ENCODE measurements at places on chromosomes 12 and 14.

GRCh38 chr12:58452546-58452945 is 467.8 kb downstream of the LRIG3 start:
- DNase-seq = no peak

DNA sequence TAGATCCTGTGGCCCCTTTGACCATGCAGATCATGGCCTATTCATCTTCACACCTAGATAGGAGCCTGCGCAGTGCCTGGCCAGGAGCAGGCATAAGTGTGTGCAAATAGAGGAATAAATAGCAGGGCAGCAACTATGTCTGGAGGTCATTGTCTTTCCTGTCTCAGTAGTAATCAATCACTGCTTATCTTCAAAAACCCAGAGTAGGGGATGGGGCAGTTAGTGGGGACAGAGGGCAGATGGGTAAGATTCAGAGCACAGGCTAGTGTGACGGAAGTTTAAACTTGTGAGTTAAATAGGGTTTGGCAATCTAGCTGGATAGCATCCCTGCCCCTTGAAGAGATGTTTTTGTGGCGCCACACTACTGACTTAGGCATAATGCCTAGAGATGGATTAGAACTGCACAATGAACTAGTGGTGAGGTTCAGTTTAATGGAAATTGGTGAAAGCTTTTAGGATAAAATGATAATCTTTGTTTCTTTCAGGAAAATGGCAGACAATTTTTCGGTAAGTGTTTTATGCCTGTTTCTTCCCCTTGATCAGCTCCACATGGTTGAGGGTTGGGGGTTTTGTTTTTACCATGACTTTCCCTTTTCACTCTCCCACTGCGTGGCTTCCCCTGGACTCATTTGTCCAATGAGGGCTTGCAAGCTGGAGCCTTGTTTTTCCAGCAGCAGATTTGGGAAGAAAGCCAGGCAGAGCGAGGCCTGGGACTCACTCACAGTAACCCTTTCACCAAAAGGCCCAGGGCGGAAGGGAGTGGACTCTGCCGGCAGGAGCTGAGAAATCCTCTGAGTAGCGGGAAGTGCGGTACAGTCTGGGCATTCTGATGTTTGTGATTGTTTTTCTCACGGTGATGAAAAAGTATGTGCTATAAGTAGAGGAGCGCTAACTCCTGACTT is 8.1 kb downstream of the LGALS3 start:
- DNase-seq = no peak

- DNase-seq = peak; percentile 42
Measured at GRCh38 chr12:117045160-117046010, 53.8 kb downstream of the TESC start.

DNA sequence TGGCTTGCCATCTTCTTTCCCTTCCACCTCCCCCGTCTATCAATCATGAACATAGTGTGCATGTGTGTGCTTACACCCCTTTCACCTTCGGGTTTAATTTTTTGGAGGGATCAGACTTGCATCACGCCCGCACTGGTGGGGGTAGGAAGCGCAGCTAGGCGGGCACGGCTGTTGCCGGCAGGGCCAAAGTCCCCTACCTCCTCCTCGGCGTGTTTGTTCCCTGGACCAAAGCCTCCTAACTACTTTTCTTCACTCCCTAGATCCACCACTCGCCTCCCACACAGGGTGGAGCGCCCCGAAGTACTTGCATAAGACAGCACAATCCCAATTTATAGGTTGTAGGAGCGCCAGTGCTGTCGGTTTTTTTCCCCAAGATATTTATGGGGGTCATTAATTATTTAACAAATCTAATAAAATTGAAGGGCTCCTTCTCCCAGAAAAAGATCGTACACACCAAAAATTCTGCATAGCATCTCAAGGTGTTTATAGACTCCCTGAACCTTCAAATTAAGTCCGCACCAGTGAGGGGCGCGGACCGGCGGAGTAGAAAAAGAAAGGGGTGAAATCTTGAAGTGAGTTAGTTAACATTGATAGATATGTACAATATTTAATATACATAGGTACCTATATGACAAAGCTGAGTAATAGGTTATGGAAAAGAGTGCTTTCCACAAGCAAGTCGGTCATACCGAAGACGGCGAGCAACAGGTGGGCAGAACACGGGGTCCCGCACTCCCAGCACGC is 717 bp downstream of the PKP2 start:
- no peak for DNase-seq

DNA sequence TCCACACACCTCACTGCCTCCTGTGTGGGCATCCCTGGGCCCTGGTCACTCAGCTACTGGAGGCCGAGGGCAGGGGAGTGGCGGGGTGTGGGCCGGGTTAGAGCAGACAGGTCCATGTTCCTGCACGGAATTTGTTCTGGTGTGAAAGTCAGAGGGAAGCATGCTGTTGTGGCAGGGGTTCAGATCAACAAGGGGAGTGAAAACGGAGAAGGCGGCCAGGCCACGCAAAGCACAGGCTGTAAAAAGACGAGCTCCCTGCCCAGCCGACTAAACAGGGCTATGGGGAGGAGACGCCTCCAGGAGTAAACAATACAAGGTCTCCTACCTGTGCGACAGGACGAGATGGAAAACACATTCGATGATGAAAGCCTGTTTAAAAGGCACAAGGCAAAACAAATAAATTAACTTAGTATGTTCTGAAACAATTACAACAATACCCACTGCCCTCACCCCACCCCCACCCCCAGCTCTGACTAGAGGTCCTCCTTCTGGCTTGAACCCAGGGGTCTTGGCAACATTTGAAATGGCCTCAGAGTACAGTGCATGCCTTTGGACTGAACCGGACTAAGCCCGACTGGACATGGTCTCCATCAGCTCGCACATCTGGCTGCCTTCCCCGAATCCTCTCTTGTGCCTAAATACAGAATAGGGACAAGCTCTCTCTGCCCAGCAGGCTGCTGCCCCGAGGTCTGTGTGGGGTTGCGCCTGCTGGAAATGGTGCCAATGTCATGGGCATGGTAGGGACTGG is 274.9 kb upstream of the DIO3 start:
- DNase-seq = no peak

- DNase-seq = no peak
Measured at GRCh38 chr14:45798659-45799058, 545.7 kb upstream of the MIS18BP1 start.

DNA sequence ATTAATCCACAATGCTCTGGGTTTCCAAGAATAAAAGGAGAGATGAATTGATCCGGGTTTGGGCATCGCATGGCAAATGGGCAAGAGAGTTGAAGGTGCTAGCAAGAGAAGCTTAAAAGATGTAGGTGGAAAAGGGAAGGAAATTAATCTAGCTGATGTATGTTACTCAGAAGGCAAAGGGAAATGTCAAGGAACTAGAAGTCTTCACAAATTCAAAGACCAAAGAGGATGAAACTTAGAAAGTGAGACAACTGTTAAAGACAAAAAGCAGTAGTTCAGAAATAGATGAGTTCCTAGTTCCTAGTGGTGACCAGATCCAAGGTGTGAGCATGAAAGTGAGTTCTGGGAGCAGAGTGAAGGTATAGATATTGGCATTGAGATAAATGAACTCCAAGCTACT is 228.3 kb downstream of the SEC23A start:
- DNase-seq = peak; percentile 19

Data from suppressor macrophage treated with lipopolysaccharide for 4 hours (primary cell).